Right kidney (tissue), 9 donors: ENCODE measurements at places on chromosomes 5 and 9.
A peak's percentile ranks its signal among the peaks of the same experiment; 100 is the strongest.

DNA sequence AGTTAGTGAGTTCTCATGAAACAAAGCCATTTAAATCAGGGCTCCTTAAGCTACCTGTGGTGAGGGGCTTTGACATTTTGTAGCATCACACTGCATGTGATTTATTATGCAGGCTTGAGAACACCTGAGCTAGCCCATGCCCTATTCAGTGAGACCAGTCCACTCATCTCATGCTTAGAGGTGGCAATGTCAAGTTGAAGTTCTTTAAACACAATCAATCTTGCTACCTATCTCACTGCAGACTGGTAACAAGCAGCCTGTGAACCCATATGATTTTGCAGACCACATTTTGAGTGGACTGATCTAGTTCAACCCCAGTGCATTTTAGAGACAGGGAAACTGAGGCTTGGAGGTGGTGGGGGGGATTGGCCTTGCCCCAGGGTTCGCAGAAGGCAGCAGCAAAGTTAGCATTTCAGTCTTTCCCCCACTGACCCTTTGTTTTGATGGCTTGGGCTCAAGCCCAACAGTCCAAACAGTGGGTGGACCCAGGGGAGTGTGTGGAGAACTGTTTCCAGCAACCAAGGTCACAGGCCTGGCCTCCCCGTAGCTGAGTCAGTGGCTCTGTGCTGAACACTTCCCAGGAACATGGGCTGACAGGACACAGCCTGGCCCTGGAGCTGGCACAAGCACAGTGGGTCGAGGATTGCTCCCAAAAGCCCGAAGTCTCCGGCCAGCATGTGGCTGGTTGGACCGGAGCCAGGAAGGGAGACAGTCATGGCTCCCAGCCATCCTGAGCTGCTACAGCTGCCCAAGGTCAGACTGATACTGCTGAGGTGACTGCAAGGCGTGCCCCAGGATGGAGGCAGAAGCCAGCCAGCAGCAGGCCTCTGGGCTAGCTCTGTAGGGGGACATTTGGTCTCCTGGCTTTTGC lies 95.3 kb downstream of the RGS3 start:
- DNase-seq = no peak

DNA sequence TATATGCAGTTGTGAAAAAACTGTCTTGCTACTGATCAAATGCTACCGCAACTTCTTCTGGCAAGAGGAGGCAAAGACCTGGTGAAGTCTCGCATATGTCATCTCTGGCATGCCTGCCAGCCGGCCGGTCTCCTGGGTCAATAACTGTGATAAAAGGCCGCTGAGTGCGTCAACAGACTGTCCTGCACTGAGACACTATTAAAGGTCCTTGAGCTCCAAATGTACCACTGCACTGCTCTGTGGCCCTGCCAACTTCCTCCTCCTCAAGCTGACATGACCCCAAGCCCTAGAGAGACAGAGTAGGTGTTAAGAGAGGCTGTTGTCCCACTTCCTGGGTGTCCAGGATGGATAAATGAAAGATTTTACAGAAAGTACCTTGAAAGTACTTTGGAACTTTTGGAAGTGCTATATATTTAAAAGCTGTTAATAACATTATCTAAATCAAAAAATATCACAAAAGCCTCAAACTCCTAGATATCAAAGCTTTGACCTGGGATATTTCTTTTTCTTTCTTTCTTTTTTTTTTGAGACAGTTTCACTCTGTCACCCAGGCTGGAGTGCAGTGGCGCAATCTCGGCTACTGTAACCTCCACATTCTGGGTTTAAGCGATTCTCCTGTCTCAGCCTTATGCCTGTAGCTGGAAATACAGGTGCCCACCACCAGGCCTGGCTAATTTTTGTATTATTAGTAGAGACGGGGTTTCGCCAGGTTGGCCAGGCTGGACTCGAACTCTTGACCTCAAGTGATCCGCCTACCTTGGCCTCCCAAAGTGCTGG lies 31.5 kb downstream of the RAPGEF1 start:
- DNase-seq = no peak

- no peak for DNase-seq
Observed at GRCh38 chr5:130138406-130139045, 234.3 kb downstream of the CHSY3 start.

- DNase-seq = no peak
Observed at GRCh38 chr5:68440651-68441050, 225.1 kb downstream of the PIK3R1 start.

DNA sequence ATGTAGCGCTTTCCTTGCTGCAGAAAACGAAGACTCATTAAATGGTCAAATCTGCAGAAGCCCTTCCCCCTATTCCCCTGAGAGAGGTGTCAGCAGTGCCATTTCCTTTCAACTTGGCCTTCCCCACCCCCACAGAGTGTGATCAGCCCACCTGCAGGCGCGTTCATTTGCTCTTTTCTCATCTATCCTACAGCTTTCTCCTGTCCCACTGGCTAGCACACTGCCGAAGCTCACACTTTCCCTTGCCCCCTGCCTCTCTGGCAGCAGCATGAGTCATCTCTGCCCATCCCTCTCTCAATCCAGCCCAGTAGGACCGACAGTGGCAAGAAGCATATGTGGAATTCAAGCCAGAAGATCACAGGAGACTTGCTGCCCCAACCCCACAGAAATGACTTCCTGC lies 213.8 kb downstream of the FAM114A2 start:
- DNase-seq = no peak

GRCh38 chr5:33832404-33833236 lies 59.2 kb downstream of the ADAMTS12 start:
- no peak for DNase-seq

DNA sequence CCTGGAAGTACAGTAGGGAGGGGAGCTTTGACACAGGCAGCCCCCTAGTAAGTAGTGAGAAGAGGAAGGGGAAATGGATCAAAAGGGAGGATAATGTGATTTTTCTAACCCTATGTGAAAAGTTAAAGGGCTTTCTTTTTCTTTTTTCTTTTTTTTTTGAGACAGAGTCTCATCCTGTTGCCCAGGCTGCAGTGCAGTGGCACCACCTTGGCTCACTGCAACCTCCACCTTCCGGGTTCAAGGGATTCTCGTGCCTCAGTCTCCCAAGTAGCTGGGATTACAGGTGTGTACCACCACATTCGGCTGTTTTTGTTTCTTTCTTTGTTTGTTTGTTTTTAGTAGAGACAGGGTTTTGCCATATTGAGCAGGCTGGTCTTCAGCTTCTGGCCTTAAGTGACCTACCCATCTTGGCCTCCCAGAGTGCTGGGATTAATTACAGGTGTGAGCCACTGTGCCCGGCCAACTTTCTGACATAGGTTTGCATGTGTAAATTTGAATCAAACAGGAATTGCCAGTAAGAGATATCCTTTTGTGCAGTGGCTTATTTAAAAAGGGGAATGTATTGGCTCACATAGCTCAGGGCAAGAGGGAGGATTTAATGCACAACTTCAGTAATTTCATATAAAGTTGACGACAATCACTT lies 13.4 kb upstream of the PRDM6 start:
- no peak for DNase-seq

DNA sequence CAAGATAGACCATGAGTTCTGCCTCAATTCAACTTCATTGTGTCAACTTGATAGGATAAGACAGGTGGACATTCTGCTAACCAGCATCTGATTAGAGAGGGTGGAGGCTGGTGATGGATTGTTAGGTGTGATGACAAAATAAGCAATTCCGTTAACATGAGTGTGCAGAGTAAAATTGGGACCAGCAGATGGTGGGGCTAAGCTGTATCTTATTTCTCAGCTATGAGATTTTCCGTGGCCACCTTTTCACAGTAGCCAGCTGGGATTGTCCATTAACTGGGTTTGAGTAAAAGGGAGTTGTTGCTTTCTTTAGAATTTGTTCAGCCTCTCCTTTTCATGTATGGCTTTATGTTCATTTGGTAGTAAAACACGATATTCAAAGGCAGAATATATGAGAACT lies 28.8 kb upstream of the TAL2 start:
- DNase-seq = no peak

DNA sequence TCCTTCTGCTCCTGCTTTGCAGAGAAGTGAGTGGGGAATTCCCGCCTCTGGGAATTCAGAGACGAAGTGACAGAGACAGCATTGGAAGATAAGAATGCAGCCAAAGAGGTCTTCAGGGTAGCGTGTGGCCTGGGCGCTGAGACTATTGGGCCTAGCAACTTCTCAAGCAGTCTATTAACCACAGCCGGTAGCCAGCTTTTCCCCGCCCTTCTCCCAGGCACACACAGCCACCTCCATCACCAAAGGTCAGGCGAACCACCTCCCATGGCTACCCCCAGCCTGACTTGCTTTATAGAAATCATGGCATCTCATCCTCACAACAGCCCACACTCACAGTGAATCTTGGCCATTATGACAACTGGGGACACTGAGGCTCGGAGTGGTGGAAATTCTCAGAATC lies 124.2 kb downstream of the KCNIP1 start:
- DNase-seq = no peak

DNA sequence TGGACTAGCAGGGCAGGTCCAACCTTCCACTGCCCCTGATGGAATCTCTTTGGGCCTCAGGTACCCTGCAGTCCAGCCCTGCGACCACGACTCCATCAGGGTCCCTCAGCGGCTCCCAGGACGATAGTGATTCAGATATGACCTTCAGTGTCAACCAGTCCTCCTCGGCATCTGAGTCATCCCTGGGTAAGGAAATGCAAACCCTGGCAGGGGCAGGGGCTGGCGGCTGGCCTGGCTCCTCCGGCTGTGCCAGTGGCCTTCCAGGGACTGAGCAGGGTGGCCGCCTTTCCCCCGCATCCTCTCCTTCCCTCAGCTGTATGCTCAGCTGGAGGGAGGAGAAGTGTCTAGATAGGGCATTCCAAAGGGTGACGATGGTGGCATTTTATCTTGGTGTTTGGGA lies 45.0 kb downstream of the NEURL1B start:
- DNase-seq = no peak

DNA sequence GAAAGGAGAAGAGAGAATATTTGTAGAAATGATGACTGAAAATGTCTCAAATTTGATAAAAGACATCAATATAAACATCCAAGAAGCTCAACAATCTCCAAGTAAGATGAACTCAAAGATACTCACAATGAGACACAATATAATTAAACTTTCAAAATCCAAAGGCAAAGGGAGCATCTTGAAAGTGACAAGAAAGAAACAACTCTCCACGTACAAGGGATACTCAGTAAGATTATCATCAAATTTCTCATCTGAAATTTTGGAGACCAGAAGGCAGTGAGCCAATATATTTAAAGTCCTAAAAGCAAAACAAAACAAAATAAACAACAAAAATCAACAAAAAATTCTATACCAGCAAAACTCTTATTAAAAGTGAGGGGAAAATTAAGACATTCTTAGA lies 428.7 kb downstream of the NFIB start:
- DNase-seq = no peak

DNA sequence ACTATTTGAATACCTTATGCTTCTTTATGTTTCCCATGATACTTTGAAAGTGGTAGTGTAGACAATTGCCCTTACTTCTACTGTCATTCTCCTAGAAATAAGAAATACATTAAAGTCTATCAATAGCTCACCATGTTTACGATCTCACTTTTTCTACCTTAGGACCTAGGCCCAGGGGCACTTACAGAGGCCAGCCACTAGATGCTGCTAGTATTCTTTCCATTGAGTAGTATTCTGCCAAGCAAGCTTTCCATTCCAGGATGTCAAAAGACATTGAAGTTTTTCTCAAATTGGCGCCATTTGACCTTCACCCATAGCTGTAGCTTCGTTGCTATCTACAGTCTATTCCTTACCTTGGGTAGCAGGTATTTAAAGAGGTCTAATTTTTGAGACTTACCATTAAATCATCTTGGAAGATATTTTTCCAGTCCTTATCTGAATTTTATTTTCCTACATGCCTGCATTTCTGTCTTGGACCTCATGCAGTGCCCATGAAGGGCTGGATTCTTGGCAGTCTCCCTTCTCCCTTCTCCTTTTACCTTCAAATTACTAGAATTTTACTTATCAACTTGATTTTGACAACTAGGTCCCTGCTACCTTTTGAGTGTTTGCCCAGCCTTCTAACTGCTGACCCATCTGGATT lies 246.0 kb upstream of the NUDT12 start:
- peak; percentile 20 for DNase-seq

- no peak for DNase-seq
Observed at GRCh38 chr5:109614981-109615380, 74.7 kb upstream of the MAN2A1 start.

GRCh38 chr5:54113060-54113459 lies 197.3 kb downstream of the ARL15 start:
- no peak for DNase-seq

DNA sequence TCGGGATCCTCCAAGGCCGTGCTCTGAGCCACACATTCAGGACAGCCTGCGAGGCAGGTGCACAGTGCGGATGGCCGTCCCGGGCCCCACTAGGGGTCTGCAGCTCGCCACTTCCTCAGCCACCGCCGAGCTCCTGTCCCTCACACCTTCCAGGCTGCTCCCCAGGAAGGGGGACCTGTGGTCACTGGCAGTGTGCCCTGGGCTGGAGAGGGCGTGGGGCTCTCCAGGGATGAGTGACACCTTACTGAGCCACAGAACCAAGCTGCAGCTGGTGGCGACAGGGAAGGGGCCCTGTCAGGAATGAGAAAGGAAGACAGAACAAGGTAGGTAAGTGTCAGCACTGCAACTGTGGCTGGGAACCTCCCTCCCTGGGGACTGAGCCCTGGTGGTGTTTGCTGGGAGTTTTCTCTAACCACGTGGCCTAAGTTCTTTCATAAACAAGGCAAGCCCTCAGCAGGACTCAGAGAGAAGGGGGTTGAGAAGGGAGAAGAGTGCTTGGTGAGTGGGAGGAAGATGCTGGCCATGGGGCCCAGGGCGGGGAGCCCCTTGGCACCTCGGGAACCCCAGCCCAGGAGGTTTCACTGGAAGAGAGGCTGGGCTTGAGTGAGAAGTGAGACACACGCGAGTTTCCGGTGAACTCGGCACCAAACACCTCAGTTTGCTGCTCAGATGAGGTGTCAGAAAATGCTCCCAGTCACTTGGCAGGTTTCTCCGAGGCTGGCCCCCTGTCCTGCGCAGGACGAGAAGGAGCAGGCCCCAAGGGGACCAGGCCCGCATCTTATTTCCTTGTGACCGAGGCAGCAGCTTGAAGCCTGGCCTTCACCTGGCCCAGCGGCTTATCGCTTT lies 5.2 kb downstream of the IL13 start:
- DNase-seq = no peak

GRCh38 chr5:173517648-173518047 lies 98.8 kb downstream of the BOD1 start:
- no peak for DNase-seq

- DNase-seq = no peak
Observed at GRCh38 chr5:169270827-169271226, 30.1 kb downstream of the SLIT3 start.

GRCh38 chr5:132012371-132013005 lies 1.0 kb upstream of the ACSL6 start:
- DNase-seq = peak; percentile 57
